ENCODE measurements at places on chromosomes 7 and 10.

DNA sequence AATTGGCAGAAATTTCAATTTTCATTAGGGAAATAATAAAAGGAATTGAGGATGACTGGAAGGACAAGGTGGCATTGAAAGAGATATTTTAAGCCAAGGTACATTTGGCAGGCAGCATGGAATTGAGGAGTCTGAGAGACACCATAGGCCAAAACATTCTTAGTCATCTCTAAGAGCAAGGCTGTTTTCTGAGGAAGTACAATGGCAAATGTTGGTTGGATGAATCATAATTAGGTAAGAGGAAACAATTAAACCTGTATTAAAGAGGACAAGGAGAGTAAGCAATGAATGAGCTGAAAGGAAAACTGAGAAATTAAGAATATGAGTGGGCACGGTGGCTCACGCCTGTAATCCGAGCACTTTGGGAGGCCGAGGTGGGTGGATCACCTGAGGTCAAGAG is 86.3 kb downstream of the MRPL32 start:
- DNase-seq, result no peak

DNA sequence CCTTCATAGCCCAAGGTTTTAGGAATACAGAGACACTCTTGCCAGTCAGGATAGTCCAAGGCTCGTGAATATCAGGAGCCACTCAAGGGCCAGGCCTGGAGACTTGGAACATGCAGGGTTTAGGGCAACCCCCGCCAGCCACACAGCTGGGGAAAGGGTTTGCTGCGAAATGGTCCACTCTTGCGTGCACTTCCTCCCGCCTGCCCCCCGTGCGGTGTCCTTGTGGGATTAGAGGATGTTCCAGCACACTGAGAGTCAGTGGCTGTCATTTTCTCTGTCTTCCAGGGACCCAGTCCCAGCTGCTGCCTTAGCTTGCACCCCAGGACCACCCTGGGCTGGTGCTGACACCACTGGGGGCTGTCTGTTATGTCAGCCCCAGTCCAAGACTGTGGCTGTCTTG is 38.5 kb downstream of the POR start:
- no peak for DNase-seq

DNA sequence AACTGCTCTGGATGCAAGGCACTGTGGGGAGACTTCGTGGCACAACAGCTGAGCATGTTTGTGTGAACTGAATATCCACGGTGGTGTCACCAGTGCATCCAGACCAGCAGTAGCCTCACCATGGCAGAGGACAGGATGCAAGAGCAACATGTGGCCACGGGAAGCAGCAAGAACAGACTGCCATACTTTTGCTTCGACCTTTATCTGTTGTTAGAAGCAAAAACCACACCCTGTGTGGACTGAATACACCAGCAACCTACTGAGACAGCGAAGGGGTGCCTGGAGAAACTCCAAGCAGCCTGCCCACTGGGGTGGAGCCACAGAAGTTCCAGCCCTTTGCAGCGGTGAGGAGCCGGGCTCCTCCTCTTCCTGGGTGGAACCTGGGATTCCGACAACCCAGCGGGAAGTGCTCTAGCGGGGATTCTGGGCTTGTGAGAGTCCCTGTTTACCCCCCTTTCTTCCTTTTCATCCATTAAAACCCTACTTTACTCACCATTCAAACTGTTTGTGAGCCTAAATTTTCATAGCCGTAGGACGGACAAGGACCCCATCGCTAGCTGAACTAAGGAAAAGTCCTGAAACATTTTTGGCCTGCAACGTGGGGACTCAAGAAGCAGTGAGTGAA is 584.9 kb downstream of the GRM8 start:
- no peak for DNase-seq

DNA sequence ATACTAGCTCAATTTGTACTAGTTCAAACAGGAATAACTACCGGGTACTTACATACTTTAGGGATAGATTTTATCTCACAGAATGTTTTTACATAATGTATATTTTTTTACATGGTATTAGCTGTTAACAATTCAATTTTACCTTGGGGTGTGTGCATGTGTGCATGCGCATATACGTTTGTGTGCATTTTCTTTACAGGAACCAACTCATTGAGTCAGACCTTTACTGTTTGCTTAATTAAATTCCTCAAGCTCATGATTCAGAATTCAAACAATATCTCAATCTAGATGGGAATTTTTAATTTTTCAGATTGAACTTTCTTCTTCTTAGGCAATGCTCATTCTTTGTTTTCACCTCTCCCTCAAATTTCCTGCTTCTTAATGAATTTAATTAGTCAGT is 24.7 kb upstream of the WASL start:
- no peak for DNase-seq

DNA sequence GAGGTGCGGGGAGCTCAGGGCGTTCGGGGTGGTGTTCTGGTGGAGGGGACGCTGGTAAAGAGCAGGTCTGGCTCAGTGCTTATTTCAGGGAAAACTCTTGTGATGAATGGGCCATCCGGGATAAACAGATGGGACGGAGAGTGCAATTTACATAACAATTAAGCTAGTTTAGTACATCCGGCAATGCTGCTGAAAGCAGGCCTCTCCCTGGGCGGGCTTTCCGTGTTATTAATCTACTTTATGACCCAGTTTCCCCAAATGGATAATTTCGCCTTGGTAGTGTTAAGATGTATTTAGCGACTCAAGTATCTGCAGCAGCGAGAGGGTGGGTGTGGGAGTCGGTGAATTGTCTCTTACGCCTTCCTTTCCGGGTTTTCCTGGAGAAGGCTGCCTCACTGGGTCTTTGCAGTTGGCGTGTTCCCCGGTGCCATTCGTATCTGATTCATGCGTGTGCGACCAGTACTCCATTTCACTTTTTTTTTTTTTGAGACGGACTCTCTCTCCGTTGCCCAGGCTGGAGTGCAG is 25.2 kb downstream of the FOXK1 start:
- DNase-seq, result no peak

DNA sequence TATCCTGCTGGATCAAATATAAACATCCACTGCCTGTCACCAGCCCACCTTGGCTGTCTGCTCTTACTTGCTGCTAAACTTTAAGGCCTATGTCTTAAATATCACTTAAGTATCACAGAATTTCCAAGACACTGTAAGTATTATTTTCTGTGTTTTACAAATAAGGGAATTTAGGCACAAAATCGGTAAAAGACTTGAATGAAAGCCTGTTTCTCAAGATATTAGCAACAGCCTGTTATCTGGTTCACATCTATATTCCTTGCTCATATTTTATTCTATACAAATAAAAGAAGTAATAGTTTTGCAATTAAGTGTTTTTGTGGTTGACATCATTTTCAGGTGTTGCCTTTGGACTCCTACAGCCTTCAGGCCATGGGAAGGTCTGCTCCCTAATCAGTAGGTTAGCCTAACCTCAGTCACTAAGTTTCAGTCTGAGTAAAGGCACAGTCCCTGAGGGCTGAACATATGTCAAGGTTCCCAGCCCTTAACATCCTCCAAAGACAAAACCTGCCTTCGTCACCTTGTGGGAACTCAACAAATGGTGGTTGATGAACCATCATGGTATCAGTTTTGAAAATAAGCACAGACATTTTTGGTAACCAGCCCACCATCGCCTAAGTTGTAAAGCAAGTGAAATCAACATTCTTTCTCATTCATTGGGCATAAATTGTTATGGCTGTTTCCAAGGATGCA is 127.1 kb downstream of the CREB5 start:
- DNase-seq, result no peak

DNA sequence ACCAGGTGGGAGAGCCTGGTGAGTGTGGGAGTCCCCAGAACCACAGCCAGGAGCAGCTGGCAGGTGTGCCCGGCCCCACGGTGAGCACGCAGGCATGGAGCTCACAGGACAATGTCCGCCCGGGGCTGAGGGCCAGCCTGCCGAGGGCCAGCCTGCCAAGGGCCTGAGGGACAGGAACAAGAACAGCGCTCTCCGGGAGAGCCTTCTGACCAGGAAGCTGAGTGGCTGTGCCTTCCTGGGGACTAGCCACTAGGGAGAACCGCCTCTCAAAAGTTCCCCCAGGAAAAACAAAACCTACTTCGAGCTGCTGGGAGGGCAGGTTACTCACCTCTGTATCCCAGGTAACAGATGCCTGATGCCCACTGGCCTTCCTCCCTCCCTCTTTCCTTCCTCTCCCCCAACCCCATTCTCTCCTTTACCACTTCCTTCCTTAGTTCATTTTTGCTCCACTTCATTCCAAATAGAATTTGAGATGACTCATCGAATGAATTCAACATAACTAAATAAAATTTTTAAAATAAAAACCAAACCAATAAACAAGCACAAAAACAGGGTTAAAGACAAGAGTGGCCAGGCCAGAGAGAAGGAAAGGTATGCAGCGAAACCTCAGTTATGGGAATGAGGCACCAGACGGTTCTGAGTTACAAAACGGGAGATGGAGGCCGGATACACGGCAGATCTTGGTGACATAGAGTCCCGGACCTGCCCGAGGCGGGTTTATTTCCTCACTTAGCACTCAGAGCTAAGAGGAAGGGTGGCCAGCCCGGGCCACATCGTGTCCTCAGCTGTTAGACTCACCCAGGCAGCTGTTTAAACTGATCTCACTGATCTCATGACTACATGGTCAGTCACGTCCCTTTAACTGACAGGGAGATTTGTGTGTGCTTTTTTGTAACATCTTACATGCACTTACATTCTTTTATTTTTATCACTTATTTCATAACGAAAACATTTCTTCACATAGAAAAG is 128.5 kb downstream of the TNS3 start:
- peak; percentile 71 for DNase-seq

GRCh38 chr7:135855846-135856245 is 107.2 kb upstream of the FAM180A start:
- no peak for DNase-seq

DNA sequence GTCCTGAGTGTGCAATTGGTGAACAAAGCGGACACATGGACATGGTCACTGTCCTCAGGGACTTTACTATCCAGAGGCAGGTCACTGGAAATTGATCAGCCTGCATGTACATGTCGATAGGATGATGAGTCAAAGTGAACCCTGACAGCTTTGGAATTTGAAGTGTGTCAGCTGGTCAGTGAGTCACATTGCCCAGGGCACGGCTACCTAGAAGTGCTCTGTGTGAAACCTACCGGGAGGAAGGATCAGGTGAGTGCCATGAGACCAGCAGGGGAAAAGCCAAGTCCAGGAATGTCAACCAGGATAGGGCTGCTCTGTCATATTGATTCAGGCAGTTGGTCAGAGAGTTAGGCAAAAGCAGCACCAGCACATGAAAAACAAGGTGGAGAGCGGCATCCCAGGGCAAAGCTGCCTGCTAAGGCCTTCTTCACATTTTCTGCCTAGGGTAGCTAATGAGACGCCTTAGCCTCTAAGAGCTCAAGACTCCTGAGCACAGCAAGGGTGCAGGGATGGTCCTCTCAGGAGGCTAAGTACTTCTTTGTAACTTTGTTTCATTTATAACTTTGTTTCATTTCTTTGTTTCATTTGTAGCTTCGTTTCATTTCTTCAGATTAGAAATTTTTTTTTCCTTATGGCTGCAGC is 19.4 kb upstream of the PDCD4 start:
- peak; percentile 75 for DNase-seq
